Hematopoietic multipotent progenitor cell treated with erythropoietin and hydrocortisone succinate and interleukin-3 and kit ligand, for 8 days (in vitro differentiated cells): ENCODE measurements at places on chromosomes 4 and X.
A peak's percentile ranks its signal among the peaks of the same experiment; 100 is the strongest.

DNA sequence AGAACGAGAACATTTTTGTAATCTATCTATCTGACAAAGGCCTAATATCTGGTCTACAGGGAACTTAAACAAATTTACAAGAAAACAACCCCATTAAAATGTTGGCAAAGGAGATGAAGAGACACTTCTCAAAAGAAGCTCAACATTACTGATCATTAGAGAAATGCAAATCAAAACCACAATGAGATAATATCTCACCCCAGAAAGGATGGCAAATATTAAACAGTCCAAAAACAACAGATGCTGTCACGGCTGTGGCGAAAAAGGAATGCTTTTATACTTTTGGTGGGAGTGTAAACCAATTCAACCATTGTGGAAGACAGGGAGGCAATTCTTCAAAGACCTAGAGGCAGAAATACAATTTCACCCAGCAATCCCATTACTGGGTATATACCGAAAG is 2284.8 kb downstream of the ARAP2 start:
- no peak for DNase-seq

- DNase-seq, result no peak
Observed at GRCh38 chr4:79431839-79432238, 23.8 kb upstream of the GK2 start.

DNA sequence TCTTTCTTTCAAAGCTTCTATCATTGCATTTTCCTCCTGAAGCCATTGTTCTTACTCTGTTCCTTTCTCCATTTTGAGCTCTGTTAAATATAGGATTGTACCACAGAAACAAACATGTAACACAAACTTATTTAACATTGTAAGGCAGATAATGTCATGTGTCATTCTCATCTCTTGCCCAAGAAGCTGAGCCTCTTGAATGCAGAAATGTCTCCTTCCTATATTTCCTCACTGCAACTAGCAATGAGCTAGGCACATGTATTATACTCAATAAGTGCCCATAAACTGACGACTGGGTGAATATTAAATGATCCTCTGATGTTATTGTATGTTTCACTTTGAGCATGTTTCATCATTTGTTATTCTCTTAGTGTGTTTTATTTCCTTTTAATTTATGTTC is 56.7 kb upstream of the SLC7A11 start:
- no peak for DNase-seq

DNA sequence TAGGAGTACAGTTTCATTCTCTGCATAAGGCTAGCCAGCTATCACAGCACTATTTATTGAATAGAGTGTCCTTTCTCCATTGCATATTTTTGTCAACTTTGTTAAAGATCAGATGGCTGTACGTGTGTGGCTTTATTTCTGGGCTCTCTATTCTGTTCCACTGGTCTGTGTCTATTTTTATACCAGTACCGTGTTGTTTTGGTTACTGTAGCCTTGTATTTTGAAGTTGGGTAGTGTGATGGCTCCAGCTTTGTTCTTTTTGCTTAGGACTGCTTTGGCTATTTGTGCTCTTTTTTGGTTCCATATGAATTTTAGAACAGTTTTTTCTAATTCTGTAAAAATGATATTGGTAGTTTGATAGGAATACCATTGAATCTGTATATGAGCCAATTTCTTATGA is 182.1 kb upstream of the DIAPH2 start:
- no peak for DNase-seq

GRCh38 chr4:55543858-55544257 is 2.9 kb downstream of the CLOCK start:
- peak; percentile 67 for DNase-seq

GRCh38 chrX:24833695-24834094 is 140.0 kb downstream of the POLA1 start:
- DNase-seq, result no peak

GRCh38 chr4:161097821-161098220 is 1066.0 kb downstream of the FSTL5 start:
- no peak for DNase-seq

- DNase-seq, result no peak
Observed at GRCh38 chr4:104971462-104971861, 175.2 kb upstream of the TET2 start.

GRCh38 chrX:118978451-118978850 is 4.0 kb downstream of the LONRF3 start:
- no peak for DNase-seq

DNA sequence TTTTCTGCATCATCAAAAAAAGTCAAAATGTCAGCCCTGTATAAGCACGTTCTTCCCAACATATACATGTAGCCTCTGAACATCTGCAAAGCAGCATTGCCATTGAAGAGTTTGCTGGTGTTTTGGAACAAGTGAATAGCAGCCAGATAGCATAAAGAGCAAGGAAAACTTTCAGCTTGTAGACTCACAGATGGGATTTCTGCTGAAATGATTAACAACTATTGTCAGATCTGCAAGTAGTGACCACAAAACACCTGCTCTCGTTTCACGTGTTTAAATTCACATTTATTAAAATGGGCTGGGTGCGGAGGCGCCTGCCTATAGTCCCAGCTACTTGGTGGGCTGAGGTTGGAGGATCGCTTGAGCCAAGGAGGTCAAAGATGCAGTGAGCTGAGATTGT is 123.7 kb downstream of the SPRY1 start:
- DNase-seq, result no peak

DNA sequence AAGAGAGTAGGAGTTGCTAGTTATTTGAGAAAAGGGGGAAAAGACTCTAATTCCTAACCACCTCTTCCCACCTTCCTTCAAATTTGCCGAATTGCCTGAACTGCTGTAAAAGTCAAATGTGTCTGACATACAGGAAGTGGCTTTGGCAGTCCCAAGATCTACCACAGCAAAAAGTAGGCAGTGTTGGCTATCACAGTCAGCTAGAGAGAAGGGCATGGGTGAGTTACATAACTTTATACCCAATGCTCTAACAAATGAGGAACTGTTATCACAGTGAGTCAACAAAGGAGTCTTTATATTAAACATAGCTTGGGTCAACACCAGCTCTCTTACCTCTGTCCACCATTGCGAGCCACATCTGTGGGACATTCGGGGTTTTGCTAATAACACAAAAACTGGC is 2.4 kb upstream of the MBNL3 start:
- DNase-seq, result peak; percentile 85

GRCh38 chrX:7263961-7264360 is 116.0 kb upstream of the PUDP start:
- no peak for DNase-seq

DNA sequence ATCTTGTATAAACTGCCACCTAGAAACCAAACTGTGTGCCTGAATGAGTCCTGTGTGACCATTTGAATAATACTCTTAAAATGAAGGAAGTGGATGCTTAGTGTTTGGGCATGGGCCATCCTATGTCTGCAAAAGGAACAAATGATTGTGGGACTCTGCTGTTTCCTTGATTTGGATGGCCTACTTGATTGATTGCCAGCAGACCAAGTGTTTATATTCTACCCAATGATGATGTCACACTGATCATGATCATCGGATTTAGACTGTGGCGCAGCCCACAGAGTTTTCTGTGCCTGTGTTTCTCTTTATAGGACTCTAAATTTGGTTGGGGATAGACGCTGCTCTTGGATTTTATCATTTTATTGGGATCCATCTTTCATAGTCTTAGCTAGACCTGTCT is 4.4 kb downstream of the SEPTIN11 start:
- DNase-seq, result no peak

DNA sequence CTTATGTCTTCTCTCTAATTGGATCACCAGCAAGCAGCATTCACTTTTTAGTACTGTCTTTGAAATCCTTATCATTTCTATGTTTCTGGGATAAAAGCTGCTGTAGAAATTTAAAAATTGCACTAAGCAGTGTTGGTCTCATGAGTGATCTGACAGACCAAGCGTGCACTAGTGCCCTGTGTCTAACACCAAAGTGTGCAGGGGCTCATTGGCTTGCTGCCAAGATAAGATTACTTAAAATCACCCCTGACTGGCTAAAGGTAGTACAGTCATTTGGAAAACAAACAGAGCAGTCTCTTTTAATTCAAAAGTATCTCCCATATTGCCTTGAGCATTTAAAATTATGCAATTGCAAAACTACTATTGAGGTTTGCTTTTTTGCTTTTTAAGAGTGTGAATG is 304.6 kb downstream of the ARAP2 start:
- no peak for DNase-seq

- DNase-seq, result no peak
Observed at GRCh38 chr4:162157241-162157640, 6.6 kb downstream of the FSTL5 start.
